ENCODE measurements at places on chromosomes 7 and 10.
A peak's percentile ranks its signal among the peaks of the same experiment; 100 is the strongest.

- DNase-seq: no peak
Observed at GRCh38 chr7:1800902-1801301, 130.8 kb downstream of the ELFN1 start.

DNA sequence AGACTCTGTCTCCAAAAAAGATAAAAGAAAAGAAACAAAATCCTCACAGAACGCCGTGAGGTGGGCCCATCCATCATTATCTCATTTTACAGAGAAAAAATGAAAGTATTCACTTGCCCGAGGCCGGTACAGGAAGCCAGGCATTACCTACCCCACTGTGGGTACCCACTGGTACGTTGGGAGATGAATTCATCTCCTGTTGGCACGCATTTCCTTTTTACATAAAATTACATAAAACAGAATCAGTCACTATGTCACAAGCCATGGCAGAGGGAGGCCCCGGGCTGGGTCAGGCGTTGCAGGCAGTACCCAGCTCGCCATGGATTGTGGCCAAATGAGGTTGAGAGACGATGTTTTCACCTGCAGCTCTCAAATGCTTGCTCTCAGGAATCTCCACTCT, 38.6 kb upstream of the TNRC18 start:
- DNase-seq: no peak

GRCh38 chr7:148773334-148773733, 74.6 kb downstream of the CUL1 start:
- DNase-seq: peak; percentile 40

- DNase-seq: no peak
Observed at GRCh38 chr10:80540618-80540980, 2.9 kb downstream of the SH2D4B start.

DNA sequence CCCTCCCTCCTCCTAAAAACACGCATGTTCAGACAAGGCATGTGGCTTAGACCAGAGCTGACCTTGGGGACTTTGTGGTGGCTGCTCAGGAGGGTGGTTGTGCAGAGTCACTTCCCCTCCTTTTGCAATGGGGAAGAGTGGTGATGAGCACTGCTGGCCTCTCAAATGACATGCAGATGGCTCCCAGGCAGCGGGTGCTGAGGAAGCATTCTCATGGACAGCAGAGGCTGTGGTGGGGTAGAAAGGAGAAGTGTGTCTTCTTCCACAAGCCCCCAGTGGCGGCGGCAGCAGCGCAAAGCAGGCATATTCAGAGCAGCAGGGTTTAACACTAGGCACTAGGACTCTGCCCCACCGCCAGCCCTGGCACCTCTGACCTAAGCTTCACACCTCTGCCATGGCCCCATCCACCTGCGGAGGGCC, 105.9 kb upstream of the ANLN start:
- no peak for DNase-seq

DNA sequence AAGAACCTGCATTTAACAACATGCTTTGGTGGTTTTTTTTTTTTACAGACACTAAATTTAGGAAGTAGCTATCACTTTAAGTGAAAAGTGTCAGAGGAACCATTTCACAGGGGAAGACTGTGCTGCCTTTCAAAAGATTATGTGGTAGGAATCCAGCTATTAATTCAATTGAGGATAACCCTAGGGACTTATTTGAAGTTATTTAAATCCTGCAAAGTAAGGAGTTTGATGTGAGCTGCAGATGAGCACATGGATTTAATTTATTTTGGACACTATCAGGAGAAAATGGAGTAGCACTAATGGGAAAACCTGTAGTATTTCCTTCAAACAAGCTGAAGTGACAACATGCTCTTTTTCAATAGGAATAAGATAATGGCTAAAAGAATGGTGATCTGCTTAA, 419.8 kb downstream of the ANKRD7 start:
- no peak for DNase-seq

- no peak for DNase-seq
Observed at GRCh38 chr10:122047560-122047959, 58.6 kb downstream of the TACC2 start.

- peak; percentile 71 for DNase-seq
Observed at GRCh38 chr7:44973610-44974401, 5.0 kb downstream of the MYO1G start.

DNA sequence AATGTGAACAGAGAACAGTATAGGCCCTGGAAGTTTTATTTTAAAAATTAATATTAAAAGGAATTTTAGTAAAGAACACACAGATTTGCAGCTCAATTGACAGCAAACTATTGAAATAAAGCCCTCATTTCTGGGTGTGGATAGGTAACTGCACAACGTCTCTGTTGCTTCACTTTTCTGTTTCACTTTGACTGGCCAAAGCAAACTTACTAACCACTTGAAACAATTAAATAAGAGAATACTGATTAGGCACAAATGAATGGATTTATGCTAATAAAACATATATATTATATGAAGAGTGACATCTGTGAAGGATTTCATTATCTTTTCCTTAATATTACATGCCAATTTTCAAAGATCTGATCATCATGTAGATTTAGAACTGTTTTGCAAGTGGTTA, 11.9 kb downstream of the ZNF804B start:
- DNase-seq: no peak

- peak; percentile 73 for DNase-seq
Observed at GRCh38 chr7:149714081-149714909, 59.1 kb downstream of the ZNF467 start.

- no peak for DNase-seq
Observed at GRCh38 chr10:99595770-99596465, 24.3 kb downstream of the SLC25A28 start.

GRCh38 chr7:132307465-132307864, 268.8 kb downstream of the PLXNA4 start:
- no peak for DNase-seq

DNA sequence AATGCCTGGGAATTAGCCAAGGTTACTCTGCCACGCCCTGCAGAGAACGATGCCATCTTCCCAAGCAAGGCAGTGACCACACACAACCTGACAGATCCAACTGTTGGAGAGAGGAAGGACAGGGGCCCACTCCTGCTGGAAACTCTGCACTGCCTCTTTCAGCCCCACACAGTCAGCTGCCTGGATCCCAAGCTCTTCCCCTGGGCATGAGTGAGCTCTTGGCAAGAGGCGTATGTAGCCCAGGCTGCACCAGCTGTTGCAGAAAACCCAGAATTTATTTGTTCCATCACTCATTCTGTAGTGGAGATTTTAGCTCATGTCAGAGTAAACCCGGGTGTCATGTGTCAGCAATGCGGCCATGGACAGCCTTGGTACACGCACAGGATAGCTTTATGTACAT, 135.1 kb upstream of the TRIM24 start:
- no peak for DNase-seq

- DNase-seq: peak; percentile 38
Observed at GRCh38 chr7:26686448-26686981, 177.9 kb downstream of the SKAP2 start.

GRCh38 chr7:5234852-5235831, 45.1 kb downstream of the WIPI2 start:
- no peak for DNase-seq

DNA sequence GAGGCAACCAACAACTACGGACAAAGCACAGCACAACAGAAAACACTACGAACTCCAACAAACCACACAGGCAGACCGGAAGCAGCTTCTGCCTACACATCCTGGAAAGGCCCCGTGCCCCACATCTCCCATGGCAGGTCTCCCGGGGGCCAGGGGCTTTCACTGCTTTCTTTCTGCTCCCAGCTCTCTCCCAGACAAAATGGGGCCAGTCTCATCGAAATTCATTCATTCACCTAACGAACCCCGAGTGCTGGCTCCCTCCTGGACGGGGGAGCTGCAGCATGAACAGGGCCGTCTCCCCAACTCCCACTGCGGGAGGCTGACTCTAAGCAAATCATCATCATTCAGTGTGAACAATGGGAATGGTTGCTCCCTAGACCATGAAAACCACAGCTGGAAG, 47.6 kb upstream of the NANOS1 start:
- DNase-seq: no peak

DNA sequence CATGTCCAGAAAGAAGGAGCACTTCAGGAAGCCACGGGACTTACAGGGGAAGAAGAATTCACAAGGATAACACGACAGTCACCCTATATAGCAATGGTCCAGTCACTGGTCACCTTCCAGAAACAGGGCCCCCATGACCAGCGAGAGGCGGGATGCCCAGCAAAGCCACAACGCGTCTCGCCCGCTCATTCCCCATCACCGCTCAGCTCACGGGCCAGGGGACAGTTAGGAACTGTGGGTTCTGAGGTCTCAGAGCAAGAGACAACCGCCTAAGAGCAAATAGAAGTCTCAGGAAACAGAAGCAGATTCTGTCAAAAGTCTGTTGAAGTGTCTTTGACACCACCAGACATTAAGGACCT, 71.9 kb downstream of the PROSER2 start:
- no peak for DNase-seq

DNA sequence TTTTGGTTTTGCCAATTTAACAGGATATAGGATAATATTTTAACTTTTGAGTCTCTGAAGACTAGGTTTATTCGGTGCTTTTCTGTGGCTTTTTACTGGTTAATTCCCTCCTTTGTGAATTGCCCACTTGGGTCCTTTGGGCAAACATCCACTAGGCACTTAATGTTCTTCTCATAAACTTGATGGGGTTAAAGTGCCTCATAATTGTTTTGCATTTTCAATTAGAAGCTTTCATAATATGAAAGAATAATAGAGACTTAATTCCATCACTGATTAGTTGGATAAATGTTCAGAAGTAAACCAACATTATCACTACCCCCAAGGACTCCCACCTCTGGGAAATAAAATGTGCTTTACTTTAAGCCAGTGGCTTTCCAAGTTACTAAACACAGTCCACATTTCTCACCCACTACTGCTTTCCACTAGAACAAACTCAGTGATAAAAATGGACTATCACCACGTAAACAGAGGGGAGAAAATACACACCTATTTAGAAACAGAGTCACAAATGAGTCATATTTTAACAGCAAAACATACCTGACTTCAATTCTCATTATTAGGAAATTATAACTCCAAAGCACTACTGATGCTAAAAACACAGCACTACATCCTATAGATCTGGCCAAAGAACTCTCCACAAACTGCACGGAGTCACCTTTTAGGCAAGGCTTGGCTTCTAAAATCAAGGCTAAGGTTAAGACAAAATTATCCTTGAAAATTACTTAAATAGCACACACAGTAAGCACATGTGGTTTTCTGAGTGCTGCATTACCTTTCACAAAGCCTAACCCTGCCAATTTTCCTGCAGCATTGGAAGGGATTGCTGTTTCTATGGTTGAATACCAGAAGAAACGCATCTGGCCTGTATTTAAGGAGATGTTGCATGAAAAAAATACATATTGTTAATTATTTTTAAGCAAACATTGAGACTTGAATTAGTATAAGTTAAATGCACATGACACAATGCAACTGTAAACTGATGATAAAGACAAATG, 41.2 kb downstream of the PARD3 start:
- no peak for DNase-seq

DNA sequence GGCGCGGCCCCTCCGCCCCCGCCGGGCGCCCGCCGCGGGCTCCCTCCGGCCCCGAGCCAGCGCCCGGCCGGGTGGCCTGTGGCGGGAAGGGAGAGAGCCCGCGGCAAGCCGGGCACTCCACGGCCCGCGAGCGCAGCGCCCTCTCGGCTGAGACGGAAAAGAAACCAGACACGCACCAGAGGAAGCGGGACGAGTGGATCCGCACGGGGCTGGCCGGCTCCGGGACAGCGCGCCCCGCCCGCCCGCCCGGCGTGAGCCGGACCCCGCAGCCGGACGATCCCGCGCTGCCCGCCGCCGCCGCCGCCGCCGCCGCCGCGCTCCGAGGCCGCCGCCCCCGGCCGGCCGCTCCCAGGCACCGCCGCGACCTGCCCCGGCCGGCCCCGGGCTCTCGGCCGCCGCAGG, 300 bp downstream of the ARHGAP21 start:
- DNase-seq: peak; percentile 19

DNA sequence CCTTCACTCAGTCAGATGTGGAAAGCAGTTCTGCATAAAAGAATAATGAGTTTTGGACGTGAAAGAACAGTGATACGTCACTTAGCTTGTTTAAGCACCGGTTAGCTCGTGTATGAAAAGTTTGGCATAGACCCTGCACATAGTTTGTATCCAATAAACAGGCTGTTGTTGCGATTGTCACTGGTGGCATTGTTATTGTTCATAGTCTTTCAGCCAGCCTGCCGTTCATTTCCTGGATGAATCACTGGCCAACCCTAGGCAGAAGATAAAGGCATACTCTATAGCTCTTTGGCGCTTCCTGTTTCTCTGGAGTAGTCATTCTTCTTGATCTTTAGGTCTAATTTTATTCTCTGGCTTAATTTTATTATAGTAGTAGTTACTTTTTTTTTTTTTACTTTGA, 57.8 kb upstream of the ANKRD30A start:
- no peak for DNase-seq

DNA sequence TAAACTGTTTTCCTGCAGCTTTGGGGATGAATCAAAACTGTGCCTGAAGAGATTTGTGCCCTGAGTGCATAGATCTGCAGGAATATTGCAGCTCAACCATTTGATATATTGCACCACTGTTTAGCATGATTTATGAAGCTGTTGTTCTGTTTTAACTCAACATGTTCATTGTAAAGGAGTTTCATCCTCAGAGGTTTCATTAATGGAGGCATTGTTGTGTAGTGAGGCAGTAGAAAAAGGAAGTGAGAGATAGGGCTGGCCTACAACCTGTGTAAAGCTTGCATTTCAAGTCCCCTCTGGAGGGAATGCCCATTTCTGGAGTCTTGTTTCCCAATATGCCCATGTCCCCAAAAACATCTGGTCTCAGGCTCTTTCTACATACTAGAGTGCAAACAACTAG, 67.5 kb downstream of the DNAJC12 start:
- no peak for DNase-seq

GRCh38 chr10:83957168-83957947, 182.0 kb upstream of the GHITM start:
- no peak for DNase-seq

GRCh38 chr10:73992899-73993788, 4.8 kb upstream of the VCL start:
- DNase-seq: no peak

DNA sequence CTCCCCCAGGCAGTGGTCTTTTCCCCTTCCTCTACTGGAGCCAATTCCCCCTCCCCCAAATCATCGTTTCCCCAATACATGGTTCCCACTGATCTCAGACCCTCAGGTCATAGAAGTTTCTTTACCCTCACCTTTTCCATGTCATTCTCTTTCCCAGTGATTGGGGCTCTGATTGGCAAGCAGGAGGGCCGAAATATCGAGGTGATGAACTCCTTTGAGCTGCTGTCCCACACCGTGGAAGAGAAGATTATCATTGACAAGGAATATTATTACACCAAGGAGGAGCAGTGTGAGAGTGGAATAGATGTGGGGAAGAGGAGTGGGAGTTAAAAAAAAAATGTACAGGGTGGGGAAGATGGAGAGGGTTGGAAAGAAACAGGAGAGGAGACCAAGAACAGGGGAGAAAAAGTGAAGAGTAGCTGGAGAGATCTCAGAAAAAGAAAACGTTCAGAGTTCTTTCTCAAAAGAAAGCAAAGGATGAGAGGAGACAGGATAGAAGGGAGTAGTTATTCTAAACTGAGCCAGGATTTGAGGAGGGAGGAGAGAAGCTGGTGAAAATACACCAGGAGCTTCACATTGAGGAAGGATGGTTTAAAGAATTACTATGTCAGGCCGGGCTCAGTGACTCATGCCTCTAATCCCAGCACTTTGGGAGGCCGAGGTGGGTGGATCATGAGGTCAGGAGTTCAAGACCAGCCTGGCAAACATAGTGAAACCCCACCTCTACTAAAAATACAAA, 858 bp downstream of the COPS6 start:
- DNase-seq: no peak
